Neural crest cell (in vitro differentiated cells): ENCODE measurements at places on chromosomes 6 and 20. TPM values are rescaled to one million over a fixed set of nuclear protein-coding genes. Genes with fewer than 3 reads are reported as not detected.

GRCh38 chr20:54848984-54849538 is 373.7 kb downstream of the DOK5 start:
- DNase-seq: no peak
- no peak overlapping the region for H3K4me3 ChIP-seq
- no peak overlapping the region for H3K27ac ChIP-seq
- H3K27me3 ChIP-seq: no peaks in the 10 kb centered on the region
- no peaks in the 10 kb centered on the region for H3K36me3 ChIP-seq
- H3K4me1 ChIP-seq: no peaks in the 10 kb centered on the region

GRCh38 chr6:166720856-166721255 is 93.8 kb upstream of the RPS6KA2 start:
- no peaks in the 10 kb centered on the region for H3K4me1 ChIP-seq
- H3K36me3 ChIP-seq: no peaks in the 10 kb centered on the region
- H3K27me3 ChIP-seq: no peaks in the 10 kb centered on the region
- no peak overlapping the region for H3K4me3 ChIP-seq

GRCh38 chr6:122931916-122932315 is 64.1 kb upstream of the CLVS2 start:
- no peaks in the 10 kb centered on the region for H3K36me3 ChIP-seq
- no peaks in the 10 kb centered on the region for H3K4me1 ChIP-seq
- no peak overlapping the region for H3K4me3 ChIP-seq
- peaks cover 28% of the 10 kb centered on the region for H3K27me3 ChIP-seq
- H3K27ac ChIP-seq: no peak overlapping the region
- DNase-seq: no peak

- no peaks in the 10 kb centered on the region for H3K36me3 ChIP-seq
- DNase-seq: no peak
- no peaks in the 10 kb centered on the region for H3K4me1 ChIP-seq
Measured at GRCh38 chr6:134389658-134390057, 71.7 kb upstream of the SGK1 start.

DNA sequence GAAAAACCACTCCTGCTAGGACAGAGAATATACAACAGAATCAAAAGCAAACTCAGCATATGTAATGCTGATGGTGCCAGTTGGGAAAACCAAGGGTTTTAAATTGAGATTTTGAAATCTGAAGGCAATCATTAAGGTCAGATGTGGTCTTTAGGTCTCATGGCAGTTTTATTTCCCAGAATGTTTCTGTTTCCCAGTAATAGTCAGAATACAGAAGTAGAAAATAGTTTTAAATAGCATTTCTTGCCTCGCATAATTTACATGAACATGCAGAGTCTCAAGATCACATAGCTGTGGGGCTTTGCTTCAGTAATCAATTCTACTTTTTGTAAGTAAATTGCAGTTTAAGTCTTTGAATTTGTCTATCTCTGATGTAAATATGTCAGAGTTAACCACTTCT is 58.1 kb downstream of the RNF144B start:
- no peaks in the 10 kb centered on the region for H3K27me3 ChIP-seq
- no peaks in the 10 kb centered on the region for H3K4me1 ChIP-seq
- H3K36me3 ChIP-seq: no peaks in the 10 kb centered on the region
- no peak overlapping the region for H3K4me3 ChIP-seq
- DNase-seq: no peak

GRCh38 chr6:14616656-14617055 is 499.1 kb downstream of the CD83 start:
- H3K4me3 ChIP-seq: no peak overlapping the region
- no peaks in the 10 kb centered on the region for H3K36me3 ChIP-seq
- no peaks in the 10 kb centered on the region for H3K27me3 ChIP-seq
- no peak for DNase-seq
- peaks cover 22% of the 10 kb centered on the region for H3K4me1 ChIP-seq

DNA sequence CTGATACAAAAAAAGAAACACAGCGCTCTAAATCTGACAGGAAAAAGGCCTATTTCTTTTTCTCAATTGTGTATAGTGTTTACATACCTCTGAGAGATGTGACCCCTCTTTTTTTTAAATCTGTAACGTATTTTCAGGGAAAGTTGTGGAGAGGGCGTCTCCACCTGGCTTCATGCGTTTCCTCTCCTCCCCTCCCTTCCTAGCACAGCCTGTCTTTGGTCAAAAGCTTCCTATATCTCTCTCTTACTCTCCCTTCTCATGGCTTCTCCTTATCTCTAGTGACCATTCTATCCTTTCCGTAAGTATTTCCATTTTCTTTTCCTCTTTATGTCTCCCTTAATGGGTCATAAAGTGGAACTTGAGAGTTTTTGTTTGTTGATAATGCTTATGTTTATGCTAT is 458.9 kb downstream of the HACE1 start:
- peaks cover 5% of the 10 kb centered on the region for H3K4me1 ChIP-seq
- H3K27ac ChIP-seq: no peak overlapping the region
- DNase-seq: no peak
- H3K36me3 ChIP-seq: no peaks in the 10 kb centered on the region
- no peaks in the 10 kb centered on the region for H3K27me3 ChIP-seq
- H3K4me3 ChIP-seq: no peak overlapping the region

DNA sequence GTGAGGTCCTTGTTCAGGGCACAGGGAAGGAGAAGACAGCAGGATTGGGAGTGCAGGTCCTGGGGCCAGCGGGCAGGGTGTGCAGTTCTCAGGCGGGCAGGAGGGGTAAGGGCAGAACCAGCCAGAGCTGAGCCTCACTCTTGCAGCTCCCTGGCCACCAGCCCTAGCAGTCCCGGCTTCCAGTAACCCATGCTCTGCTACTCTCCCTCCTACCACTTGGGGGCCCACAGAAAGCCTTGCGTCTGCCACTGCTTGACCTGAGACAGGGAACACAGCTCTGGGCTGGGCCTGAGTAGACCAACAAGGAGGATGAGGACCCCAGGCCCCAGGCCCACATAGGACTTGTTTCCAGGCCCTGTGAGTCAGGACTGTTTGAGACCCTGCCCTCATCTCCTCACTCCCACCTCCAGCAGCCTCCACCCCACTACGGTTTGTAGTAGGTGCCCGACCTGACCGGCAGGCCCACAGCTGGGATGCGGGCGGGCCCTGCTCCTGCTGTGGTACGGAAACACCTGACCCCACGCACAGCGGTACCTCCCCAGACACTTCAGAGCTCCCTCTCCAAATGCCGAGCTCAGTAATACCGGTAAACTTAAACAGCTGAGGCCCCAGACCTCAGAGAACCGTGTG is 39.2 kb downstream of the KCNK5 start:
- H3K27ac ChIP-seq: no peak overlapping the region
- peaks cover 48% of the 10 kb centered on the region for H3K4me1 ChIP-seq
- H3K27me3 ChIP-seq: no peaks in the 10 kb centered on the region

DNA sequence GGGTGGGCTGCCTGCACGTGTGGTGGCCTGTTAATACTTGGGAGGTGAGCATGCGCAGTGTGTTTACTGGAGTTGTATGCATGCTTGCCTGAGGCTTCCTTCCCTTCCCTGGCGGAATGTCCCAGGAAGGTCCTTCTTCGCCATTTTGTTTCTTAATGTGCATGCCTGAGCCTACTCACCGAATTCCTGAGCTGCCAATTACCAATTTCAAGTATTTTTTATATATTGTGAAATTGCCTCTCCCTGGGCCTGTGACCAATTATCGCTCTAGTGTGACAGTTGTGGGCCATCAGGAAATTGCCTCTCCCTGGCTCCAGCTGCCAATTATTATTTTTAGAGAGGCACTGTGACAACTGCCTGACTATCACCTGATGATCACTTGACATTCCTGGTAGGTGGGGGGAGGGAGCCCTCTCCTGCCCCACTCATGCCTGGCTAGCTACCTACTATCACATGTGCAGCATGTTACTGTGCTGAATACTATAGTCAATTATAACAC is 70.0 kb downstream of the FAM50B start:
- H3K4me3 ChIP-seq: no peak overlapping the region
- H3K36me3 ChIP-seq: no peaks in the 10 kb centered on the region
- no peak for DNase-seq
- no peak overlapping the region for H3K27ac ChIP-seq
- H3K4me1 ChIP-seq: no peaks in the 10 kb centered on the region
- peaks cover 3% of the 10 kb centered on the region for H3K27me3 ChIP-seq

- DNase-seq: no peak
- H3K27ac ChIP-seq: no peak overlapping the region
- no peak overlapping the region for H3K4me3 ChIP-seq
- no peaks in the 10 kb centered on the region for H3K4me1 ChIP-seq
- H3K36me3 ChIP-seq: peaks cover 2% of the 10 kb centered on the region
Measured at GRCh38 chr6:129635396-129636130, 74.4 kb downstream of the ARHGAP18 start.

- DNase-seq: no peak
- H3K4me1 ChIP-seq: no peaks in the 10 kb centered on the region
- no peaks in the 10 kb centered on the region for H3K36me3 ChIP-seq
- H3K27me3 ChIP-seq: no peaks in the 10 kb centered on the region
Measured at GRCh38 chr6:131657222-131657621, 20.1 kb downstream of the ENPP3 start.

Gene NT5E
- total RNA-seq: 0.28 and 0.43 TPM in 2 replicates

Gene CST4
- total RNA-seq: not detected in 2 replicates

Gene IMPG1
- not detected in 2 replicates for total RNA-seq

Gene PRIM2
- total RNA-seq: 35.6 and 36.2 TPM in 2 replicates
